ENCODE measurements at places on chromosomes 5 and 9.

GRCh38 chr5:168339109-168339771, 47.8 kb downstream of the WWC1 start:
- no peak overlapping the region for H3K4me3 ChIP-seq
- no peaks in the 10 kb centered on the region for H3K27me3 ChIP-seq
- H3K4me1 ChIP-seq, result peaks cover 3% of the 10 kb centered on the region
- no peak for DNase-seq

- no peaks in the 10 kb centered on the region for H3K27me3 ChIP-seq
- H3K27ac ChIP-seq, result no peak overlapping the region
- no peak for DNase-seq
- no peaks in the 10 kb centered on the region for H3K4me1 ChIP-seq
These were observed 8.6 kb downstream of the ABLIM3 start for GRCh38 chr5:149149942-149150341.

DNA sequence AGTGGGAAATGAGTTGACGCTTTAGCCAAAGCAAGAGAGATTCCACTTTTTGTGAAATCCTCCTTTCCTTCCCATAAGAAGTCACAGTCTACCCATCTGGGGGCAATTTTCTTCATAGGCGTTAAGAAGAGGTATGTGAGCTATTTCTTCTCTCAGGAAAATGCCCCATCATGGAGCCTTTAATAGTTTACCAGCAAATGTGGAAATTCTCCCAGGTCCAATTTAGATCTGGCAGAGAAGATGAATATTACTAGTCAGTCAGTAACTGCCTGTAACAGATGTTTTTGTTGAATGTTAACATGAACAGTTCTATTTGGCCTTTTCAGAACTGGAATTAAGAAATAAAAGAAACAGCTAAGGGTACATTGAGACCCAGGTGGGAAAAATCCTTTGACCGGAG, 156.4 kb upstream of the RFX3 start:
- no peaks in the 10 kb centered on the region for H3K4me1 ChIP-seq
- H3K27me3 ChIP-seq, result no peaks in the 10 kb centered on the region
- no peak overlapping the region for H3K27ac ChIP-seq

- no peak overlapping the region for H3K4me3 ChIP-seq
- DNase-seq, result no peak
- H3K4me1 ChIP-seq, result peaks cover 3% of the 10 kb centered on the region
These were observed 17.1 kb upstream of the SYNPO start for GRCh38 chr5:150623152-150623877.

GRCh38 chr5:17302604-17303003, 85.2 kb downstream of the BASP1 start:
- no peaks in the 10 kb centered on the region for H3K36me3 ChIP-seq
- H3K27me3 ChIP-seq, result no peaks in the 10 kb centered on the region
- no peak overlapping the region for H3K27ac ChIP-seq
- DNase-seq, result no peak

- DNase-seq, result no peak
- no peaks in the 10 kb centered on the region for H3K27me3 ChIP-seq
- no peaks in the 10 kb centered on the region for H3K4me1 ChIP-seq
These were observed 50.6 kb upstream of the KLF4 start for GRCh38 chr9:107540164-107540561.

GRCh38 chr5:59648949-59649921, 244.3 kb downstream of the PDE4D start:
- H3K36me3 ChIP-seq, result no peaks in the 10 kb centered on the region
- H3K4me3 ChIP-seq, result no peak overlapping the region
- DNase-seq, result no peak
- no peaks in the 10 kb centered on the region for H3K4me1 ChIP-seq
- H3K27ac ChIP-seq, result no peak overlapping the region

GRCh38 chr5:102760815-102761214, 5.7 kb downstream of the PAM start:
- no peaks in the 10 kb centered on the region for H3K27me3 ChIP-seq
- DNase-seq, result no peak
- peaks cover 5% of the 10 kb centered on the region for H3K4me1 ChIP-seq
- H3K27ac ChIP-seq, result no peak overlapping the region
- no peaks in the 10 kb centered on the region for H3K36me3 ChIP-seq

- no peaks in the 10 kb centered on the region for H3K4me1 ChIP-seq
- peaks cover 5% of the 10 kb centered on the region for H3K36me3 ChIP-seq
- no peak for DNase-seq
- no peak overlapping the region for H3K4me3 ChIP-seq
These were observed 1.8 kb downstream of the MARVELD2 start for GRCh38 chr5:69416699-69417098.

GRCh38 chr5:72465601-72466563, 41.3 kb downstream of the ZNF366 start:
- H3K4me3 ChIP-seq, result no peak overlapping the region
- no peaks in the 10 kb centered on the region for H3K36me3 ChIP-seq
- DNase-seq, result no peak
- no peak overlapping the region for H3K27ac ChIP-seq
- no peaks in the 10 kb centered on the region for H3K4me1 ChIP-seq

Data from iPS DF 6.9 (cell line).